Hair follicular keratinocyte (primary cell): ENCODE measurements at places on chromosomes 13 and 19. TPM values are rescaled to one million over a fixed set of nuclear protein-coding genes. Genes with fewer than 3 reads are reported as not detected.

Gene COX6B2
- total RNA-seq, result 0.42 and 0.55 TPM in 2 replicates

Gene SIGLEC12
- not detected in 2 replicates for total RNA-seq

Gene FGF22
- total RNA-seq, result not detected in 2 replicates

Gene ZNF132
- 1.6 and 2.2 TPM in 2 replicates for total RNA-seq

Gene ACP5
- 20.6 and 32.1 TPM in 2 replicates for total RNA-seq

Gene LGALS7
- not detected in 2 replicates for total RNA-seq

Gene FAM216B
- not detected in 2 replicates for total RNA-seq

Gene ZNF724
- total RNA-seq, result 2.5 and 5.0 TPM in 2 replicates

Gene FARP1
- total RNA-seq, result 11.2 and 19.3 TPM in 2 replicates
